ENCODE measurements at places on chromosomes 13 and 19. TPM values are rescaled to one million over a fixed set of nuclear protein-coding genes. Genes with fewer than 3 reads are reported as not detected.

DNA sequence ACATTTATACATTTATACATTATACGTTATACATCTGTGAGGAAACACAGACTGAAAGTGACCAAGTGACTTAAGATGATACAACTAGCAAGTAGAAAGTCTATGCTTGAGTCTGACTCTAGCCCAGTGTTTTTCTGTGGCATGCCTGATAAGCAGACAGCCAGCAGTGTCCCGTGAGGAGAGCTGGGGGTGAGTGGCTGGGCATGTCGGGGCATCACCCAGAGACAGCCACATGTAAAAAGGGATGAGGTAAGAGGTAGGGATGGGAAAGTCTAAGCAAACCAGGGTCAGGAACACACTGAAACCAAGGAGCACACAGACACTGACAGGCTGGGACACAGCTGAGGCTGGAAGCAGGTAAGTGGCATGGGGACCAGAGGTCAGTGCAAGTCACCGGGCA lies 333.2 kb downstream of the FOXO1 start:
- no peak for DNase-seq

GRCh38 chr19:16586991-16587832 lies 15.0 kb upstream of the SLC35E1 start:
- no peak for DNase-seq

DNA sequence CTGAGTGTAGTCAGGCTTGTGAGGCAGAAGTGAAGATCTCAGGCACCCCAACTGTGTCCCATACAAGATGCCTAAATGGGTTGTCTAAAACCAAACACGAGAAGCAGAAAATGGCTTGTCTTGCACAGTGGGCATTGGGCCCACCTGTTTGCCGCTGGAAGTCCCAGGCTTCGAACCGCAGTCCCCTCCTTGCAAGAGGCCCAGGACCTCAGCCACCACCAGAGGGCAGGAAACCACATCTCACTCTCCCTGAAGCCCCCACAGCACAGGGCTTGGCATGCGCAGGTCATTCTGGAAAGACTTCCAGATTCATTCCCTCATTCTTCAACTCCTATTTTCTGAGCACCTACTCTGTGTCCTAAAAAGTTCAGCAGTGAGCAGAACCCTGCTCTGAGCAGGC lies 973.7 kb downstream of the UQCRFS1 start:
- no peak for DNase-seq

DNA sequence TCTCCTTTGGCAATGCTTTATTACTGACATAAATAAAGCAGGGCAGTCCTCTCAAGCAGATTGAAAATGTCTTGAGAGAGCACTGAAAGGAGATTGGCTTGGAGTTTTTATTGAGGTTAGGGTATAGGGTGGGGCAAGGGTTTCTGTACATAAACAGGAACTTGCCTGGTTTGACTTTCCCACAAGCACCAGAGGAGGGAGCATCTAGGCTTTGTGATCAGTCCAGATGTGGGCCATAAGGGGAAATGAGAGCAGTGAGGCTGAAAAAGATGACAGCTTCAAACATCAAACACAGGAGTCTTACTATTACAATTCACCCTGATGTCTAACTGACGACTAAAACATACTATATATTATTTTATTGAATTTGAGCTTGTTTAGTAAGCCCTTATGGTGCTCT lies 260.9 kb downstream of the MTUS2 start:
- no peak for DNase-seq

DNA sequence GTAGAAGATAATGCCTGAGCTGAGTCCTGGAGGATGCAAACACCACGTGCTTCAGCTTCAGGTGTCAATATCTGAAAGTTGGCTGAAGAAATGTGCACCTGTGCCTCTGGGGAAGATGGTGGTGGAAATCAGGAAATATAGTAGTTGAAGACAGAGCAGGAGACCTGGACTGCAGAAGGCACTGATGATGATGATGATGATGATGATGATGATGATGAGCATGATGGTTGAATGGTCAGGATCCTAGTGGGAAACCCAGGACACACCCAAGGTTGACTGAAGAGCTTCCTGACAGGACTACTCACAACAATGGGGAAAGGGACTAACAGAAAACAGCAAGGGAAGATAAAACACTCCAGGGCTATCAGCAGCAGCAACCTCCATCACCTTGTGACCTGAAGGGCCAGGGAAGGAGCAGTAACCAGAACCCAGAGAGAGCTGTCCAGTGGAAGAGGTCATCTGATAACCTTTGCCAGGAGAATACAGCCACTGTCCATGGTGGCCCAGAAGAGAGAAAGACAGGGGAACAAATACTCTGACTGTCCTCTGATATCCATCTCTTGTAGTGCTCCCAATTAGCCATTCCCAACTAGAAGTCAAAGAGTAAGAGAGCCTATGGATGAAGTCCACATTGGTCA lies 170.3 kb downstream of the TSHZ3 start:
- DNase-seq = no peak

DNA sequence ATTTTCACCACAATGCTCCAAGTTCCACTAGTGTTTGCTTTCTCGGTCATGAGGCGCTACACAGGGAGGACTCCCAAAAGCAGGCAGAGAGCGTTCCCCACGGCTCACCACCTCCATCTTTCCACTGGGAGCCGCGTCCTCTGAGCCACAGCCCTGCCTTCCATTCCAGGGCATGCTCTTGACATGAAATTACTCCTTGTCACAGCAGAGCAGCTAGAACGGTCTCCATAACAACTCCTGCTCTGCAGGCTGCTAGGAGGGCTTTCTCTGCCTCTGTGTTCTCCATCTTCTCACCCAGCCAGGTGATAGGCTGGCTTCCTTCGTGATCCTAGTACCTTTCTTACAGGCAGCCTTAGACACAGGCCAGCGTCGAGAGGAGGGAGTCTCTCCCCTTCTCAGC lies 171.8 kb upstream of the UBL3 start:
- no peak for DNase-seq

DNA sequence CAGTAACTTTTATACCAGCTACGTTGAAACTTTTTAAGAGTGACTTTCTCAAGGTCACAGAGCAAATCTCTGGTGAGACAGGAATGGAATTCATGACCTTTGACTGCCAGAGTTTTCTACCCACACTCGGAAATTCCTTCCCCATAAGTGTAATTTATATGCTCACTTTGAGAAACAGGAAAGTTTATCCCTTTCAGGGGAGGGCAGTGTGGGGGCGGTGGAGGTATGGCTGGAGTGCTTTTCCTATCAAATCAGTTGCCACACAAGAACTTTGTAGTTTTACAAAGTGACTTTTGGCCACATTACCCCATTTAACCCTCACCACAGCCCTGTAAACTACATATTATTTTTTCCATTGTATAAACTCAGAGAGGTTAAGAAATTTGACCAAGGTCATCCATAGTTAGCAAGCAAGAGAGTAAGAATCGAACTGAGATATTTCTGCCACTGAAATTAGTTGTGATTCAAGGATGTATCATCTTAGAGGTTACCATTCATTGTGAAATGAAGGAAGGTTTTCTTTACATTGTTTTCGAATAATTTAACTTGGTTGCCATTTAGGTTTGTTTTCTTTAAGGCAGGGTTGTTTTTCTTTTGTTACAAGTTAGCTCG lies 5.9 kb downstream of the KLF12 start:
- DNase-seq = no peak

DNA sequence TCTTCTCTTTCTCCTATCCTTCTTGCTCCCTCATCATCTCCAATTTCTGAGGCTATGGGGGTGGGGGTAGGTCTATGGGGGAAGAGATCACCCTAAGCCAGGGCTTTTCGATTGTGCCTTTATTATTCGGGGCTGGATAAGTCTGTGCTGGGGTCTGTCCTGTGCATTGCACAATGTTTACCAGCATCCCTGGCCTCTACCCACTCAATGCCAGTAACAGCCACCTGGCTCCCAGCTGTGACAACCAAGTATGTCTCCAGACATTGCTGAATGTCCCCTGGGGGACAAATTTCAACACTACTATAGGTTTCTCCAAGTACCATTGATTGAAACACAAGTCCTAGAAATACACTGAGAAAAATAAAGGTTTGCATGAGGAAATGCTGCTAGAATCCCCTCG lies 13.2 kb downstream of the CBY2 start:
- DNase-seq = no peak

DNA sequence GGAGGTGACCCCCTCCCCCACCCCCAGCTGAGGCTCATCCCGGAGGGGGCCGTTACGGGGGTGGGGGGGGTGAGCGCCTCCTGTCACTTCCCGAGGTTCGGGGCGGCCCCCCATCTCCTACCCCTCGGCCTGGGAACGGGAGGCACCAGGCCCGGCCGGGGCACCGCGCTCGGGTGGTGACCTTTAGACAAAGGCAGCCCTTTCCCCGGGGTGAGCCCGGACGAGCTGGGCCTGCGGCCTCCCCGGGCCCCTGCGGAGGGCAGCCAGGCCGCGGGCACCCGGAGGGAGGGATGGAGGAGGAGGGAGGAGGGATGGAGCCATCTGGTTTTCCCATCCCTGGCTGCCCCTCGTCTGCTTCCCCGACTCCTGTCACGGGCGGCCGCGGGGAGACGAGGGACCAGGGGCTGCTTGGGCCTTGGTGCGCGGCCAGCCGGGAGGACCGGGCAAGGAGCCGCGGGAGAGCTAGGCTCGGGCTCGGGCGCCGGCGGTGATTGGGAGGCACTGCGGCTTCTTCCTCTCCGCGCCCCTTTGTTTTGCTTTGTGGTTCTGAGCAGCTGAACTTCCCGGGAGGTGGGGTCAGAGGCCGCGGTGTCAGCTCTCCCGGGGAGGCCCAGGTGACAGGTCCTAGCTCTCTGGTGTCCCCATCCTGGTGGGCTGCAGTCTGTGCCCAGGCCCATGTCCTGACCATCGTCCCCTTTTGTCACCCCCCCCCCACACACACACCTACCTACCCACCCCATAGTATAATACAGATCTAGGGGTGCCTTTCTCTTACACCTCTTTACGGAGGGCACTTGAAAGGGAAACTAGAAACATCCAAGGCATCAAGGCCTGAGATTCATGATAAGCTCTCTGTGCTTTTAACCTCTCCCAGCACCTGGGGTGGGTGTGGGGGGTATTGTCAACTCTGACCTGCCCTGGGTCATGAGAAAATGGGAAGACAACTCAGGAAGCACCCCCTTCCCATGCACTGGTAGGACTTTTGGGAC lies 1.3 kb downstream of the BICRA start:
- peak; percentile 72 for DNase-seq

GRCh38 chr19:13417054-13417453 lies 89.2 kb downstream of the CACNA1A start:
- no peak for DNase-seq

DNA sequence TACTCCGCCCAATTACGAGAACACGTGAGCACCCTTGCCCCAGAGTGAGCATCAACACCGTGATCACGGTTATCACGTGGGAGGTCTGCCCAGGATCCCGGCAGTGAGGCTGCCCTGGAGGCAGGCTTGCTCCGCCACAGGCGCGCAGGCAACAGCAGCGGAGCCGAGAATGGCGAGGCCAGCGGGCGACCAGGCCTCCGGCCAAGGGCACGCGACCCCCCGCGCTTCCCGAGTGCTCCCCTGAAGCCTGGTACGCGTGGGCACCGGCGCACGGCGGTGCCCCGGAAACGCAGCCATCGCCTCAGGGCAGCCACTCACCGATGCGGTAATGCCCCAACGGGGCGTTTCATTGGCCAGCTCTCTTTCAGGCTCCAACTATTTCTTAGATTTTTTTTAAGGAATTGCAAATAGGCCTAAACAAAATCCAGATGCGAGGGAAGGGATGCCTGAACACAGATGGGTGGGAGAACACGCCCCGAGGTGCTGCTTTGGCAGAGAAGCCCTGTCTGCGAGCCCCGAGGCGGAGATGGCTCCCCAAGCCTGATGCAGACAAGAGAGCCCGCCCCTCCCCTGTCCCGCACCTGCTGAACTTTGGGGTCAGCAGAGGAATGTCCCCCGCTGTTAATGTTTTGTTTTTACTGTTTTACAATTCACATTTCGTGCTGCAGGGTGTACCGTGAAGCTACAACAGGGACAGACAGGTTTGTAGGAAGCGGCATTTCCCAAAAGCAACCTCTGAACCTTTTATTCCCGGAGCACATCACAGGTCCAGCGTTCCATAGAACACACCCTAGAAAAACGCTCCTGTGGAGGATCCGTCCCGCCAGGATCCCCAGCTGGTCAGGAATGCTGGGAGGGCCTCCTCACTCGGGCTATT lies 132.7 kb downstream of the ZDHHC20 start:
- no peak for DNase-seq

- no peak for DNase-seq
Measured at GRCh38 chr13:109703250-109703649, 83.1 kb downstream of the IRS2 start.

DNA sequence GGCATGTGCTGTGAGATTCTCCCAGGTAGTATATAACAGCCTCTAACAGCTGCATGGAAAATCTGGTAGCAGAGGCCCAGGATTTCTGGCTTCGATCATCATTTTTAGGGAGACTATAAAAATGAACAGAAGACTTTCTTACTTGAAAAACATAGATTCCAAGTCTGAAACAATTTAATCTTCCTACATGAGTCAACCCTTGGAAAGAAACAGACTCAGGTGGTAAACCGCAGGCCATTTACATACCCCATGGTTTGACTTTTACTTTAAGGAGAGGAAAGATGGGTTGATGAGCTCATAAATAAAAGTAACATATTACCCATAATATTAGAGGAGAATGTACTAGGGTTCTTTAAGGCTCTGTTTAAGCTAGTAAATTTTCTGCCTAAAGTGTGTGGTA lies 121.6 kb downstream of the CYSLTR2 start:
- DNase-seq = no peak

GRCh38 chr19:29914933-29915332 lies 27.1 kb upstream of the URI1 start:
- no peak for DNase-seq

GRCh38 chr19:991174-991931 lies 7.2 kb downstream of the WDR18 start:
- no peak for DNase-seq

DNA sequence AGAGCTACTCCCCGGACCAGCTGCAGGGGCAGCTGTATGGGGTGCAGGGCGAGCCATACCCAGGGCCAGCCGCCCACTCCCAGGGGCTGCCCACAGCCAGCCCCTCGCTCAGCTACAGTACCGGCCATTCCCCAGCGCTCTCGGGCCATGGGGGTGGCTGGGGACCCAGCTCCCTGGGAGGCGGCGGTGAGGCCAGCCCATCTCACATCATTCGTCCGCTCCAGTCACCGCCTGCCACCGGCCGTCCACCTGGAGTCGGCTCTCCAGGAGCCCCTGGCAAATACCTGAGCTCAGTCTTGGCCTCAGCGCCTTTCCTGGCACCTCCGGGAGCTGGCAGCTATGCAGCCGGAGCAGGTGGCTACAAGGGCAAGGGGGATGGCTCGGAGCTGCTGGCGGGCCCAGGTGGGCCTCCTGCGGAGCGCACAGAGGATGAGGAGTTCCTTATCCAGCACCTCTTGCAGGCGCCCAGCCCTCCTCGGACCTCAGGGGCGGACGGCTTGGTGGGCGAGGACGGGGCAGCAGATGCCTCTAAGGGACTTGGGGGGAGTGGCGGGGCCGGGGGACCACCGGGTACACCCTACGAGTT lies 4.9 kb downstream of the PRR12 start:
- DNase-seq = no peak

- no peak for DNase-seq
Measured at GRCh38 chr19:36916991-36917390, 859 bp downstream of the ZNF568 start.

- no peak for DNase-seq
Measured at GRCh38 chr13:20378721-20379120, 146.6 kb upstream of the GJB6 start.

The CGB3 gene
- 6.1 TPM for total RNA-seq

The FLT1 gene
- 0.79 TPM for total RNA-seq

The MAMSTR gene
- 2.0 TPM for total RNA-seq

The LMTK3 gene
- total RNA-seq = 21.6 TPM

The IGFL2 gene
- 441 TPM for total RNA-seq

The FAM83E gene
- 6.1 TPM for total RNA-seq

The RFC3 gene
- 16.7 TPM for total RNA-seq

The HIF3A gene
- 46.1 TPM for total RNA-seq

The PDX1 gene
- 7.1 TPM for total RNA-seq

The CFAP97D2 gene
- not detected for total RNA-seq

The GIPC3 gene
- not detected for total RNA-seq

The N4BP2L1 gene
- 7.4 TPM for total RNA-seq

The ZNF302 gene
- total RNA-seq = 41.5 TPM
